ENCODE measurements at places on chromosomes 12 and 14.

DNA sequence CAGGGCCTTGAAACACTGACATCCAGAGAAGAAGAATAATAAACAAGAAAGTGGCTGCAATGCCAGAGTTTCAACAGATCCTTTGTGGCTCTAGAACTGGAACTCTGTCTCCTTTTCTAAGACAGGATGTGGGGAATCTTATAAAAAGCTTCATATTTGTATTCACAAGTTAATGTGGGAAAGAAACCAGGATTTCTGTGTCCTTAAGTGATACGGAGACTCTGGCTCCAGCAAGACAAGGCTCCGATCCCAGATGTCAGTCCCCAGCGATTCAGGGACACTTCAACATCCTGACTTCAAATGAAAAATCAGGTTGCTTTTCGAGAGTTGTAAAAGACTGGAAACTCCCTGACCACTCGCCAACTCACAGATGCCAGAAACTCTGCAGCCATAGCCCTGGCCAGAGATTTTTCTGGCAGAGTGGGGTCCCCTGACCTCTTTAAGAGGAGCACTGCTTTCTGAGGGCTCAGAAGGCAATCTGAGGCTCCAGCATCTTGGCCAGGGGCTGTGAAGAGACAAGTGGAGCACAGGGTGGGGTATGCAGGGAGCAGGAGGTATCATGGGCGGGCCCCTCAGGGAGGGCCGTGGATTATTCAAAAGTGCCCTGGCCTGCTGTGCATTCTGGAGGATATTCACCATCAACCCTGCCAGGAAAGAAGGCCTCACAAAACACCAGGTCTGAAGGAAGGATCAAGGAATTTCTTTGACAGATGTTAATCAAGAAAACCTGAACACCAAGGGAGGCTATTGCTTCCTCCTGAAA is 53.3 kb downstream of the TMX1 start:
- DNase-seq: peak; percentile 84

DNA sequence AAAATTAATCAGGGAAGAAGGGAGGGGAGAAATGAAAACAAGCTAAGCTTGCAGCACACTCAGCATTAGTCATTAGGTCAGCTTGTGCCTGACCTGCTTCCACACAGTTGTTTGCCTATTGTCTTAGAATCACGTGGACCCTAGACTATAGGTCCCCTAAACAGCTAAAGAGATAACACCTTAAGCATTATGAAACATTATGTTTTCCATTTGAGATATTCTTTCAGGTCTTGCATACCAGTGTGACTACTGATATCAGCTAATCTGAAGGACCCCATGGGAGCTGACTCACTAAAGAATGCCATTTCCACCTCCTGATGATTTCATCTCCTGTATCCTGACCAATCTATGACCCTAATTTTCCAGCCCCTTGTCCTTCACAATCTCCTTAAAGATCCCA is 154.1 kb upstream of the FUT8 start:
- DNase-seq: peak; percentile 66

GRCh38 chr12:131000000-131000486 is 46.3 kb downstream of the ADGRD1 start:
- DNase-seq: no peak

- DNase-seq: peak; percentile 5
Observed at GRCh38 chr14:39085933-39086332, 17.1 kb downstream of the SEC23A start.

DNA sequence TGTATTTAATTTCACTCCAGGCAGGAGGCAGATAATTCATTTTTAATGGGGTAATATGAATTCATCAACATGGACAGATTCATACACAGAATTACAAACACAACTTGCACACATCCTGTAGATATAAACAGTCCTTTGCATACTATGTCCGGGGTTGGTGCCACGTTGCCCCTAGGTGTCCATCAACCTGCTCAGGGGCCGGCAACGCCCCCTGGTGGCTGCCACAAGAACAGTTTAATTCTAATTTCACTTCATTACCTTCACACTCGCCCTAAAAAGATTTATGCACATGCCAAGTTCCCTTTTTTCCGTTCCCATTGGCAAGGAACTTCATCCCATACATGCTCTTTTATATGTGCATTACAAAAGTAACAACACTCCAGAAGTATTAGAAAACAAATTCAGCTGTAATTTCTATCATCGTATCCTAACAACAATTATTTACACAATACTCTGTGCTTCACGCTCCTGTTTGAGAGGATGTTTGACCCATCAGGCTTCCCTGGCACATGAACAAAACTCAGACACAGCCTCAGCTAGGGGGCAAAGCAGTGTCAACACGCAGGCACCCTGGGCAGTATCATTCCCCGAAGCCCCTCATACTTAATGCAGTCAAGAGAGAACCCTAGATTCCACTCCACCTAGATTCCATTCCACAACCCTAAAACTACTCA is 15.5 kb downstream of the MANSC1 start:
- DNase-seq: peak; percentile 44

- DNase-seq: no peak
Observed at GRCh38 chr14:58088961-58089360, 63.1 kb downstream of the ARMH4 start.

DNA sequence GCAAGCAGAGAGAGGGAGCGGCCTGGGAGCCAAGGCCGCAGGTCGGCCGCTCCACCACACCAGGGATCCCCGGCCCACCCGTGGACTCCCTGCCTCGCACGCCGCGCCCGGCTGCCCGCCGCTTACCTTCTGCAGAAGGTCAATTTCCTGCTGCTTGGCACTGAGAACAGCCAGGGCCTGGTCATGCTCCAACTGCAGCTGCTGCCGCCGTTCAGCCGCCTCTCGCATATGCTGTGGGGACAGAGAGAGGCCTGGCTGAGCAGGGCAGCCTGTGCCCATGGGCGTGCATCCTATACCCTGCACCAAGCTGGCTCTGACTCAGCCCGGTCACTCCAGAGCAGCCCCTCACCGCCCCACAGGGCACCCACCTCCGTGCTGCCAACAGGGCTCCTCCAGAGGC is 141.1 kb downstream of the PIWIL1 start:
- no peak for DNase-seq

DNA sequence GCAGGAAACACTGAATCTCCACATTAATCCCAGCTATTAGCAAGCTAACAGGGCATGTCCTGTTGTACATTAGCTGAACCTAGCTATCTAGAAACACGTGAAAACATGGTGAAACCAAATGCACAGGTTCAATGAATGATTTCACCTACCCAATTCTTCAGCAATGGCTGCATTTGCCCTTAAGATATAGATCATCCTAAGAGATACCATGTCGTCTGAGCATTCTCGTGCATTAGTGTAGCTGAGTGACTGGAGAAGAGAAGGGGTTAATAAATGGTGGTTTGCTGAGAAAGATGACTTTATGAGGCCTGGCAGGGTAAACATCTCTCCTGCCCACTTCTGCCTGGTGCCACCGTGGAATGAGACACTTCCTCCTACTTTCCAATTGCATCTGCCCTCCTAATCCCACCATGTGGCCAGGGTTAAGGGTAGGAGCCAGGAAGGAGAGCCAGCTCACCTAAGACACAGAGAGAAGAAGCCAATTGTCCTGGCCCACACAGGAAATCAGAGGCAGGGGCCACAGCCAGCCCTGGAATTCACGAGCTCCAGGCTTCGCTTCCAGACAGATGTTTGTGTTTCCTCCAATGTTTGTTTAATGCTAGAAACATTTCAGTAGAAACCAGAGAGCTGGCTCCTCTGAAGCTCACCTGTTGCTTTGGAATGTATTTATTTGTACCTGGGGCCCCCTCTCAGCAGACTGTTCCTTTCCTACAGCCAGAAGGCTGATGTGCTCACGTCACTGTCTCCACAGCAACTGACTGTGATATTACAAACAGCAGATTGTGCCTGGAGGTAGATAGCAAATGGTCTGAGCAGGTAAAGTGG is 126.0 kb upstream of the PARP11 start:
- no peak for DNase-seq

DNA sequence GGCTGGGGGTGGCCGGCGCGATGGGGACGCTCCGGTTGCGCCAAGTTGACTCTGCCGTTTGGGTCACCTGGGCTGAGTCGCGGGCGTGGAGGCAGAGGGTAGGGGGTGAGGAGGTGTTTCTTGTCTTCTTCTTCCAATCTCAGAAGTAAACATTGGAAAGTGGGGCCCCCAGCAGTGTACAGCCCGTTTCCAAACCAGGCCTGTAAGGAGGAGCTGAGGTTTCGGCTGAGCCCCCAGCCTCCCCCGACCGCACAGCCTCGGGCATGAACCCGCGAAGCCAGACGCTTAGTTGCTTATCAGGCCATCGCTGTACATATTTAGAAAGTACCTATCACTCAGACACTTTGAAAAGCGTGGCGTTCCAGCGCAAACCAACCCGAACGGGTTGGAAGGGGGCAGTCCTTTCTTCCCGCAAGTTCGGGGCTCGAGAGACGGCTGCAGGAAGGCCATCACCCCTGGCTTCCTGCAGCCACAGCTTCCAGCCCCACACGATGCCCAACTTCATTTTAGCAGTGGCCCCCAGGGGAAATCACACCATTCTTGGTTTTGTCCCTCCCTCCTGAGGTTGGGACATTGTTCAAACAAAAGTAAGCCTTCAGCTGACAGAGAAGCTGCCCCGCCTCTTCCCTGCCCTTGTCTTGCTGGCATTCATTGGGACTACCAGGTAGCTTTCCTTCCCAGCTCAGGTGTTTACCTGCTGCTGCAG is 164.1 kb downstream of the ZFP36L1 start:
- DNase-seq: no peak

DNA sequence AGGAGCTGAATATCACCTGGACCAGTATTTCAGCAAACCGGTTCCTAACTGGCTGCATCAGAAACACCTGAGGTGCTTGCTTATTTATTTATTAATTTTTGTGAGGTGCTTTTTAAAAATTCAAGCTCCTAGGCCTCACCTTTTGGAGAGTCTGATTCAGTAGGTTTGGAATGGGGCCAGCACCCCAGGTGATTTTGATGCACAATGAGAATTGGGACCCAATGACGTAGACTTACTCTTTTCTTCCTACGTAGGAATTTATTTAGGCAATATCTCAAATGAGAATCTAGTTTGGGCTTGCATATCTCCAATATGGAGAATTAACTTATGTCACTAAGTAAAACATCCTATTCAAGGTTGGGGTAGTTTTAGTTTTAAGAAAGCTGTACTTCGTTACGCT is 7.3 kb downstream of the YEATS4 start:
- DNase-seq: no peak

All from AG10803 (cell line).